Purkinje cell (primary cell): ENCODE measurements at places on chromosomes 6 and 20. TPM values are rescaled to one million over a fixed set of nuclear protein-coding genes. Genes with fewer than 3 reads are reported as not detected.

Gene GPSM3
- polyA plus RNA-seq, result not detected in 2 replicates

Gene COX7A2
- polyA plus RNA-seq, result 3,025 and 3,655 TPM in 2 replicates

Gene DAAM2
- 0.80 TPM in 1 of 2 replicates, not detected in the other for polyA plus RNA-seq

Gene SLCO4A1
- polyA plus RNA-seq, result 10.3 and 18.2 TPM in 2 replicates

Gene HCRTR2
- not detected in 2 replicates for polyA plus RNA-seq

Gene IP6K3
- 0.09 and 2.7 TPM in 2 replicates for polyA plus RNA-seq

Gene PKIG
- polyA plus RNA-seq, result 19.5 and 41.2 TPM in 2 replicates

Gene GGTLC1
- not detected in 2 replicates for polyA plus RNA-seq

Gene PPIL1
- 46.7 and 75.7 TPM in 2 replicates for polyA plus RNA-seq

Gene LTB
- polyA plus RNA-seq, result not detected in 2 replicates

Gene ADGRB3
- 135 and 137 TPM in 2 replicates for polyA plus RNA-seq

Gene IMPG1
- 0.34 and 6.7 TPM in 2 replicates for polyA plus RNA-seq

Gene RSPH4A
- polyA plus RNA-seq, result 0.58 and 2.7 TPM in 2 replicates

Gene EYS
- 0.56 and 0.91 TPM in 2 replicates for polyA plus RNA-seq

Gene TMEM74B
- 1.8 and 1.9 TPM in 2 replicates for polyA plus RNA-seq

Gene LINC00237
- not detected in 2 replicates for polyA plus RNA-seq

Gene PRDM13
- not detected in 2 replicates for polyA plus RNA-seq

Gene C20orf141
- polyA plus RNA-seq, result not detected in 2 replicates

Gene MLN
- polyA plus RNA-seq, result not detected in 2 replicates

Gene ID1
- polyA plus RNA-seq, result 0.41 and 0.75 TPM in 2 replicates

Gene COL10A1
- 0.09 and 3.7 TPM in 2 replicates for polyA plus RNA-seq

Gene SMOC2
- polyA plus RNA-seq, result 1.0 TPM in 1 of 2 replicates, not detected in the other

Gene LAMP5
- 12.8 and 16.3 TPM in 2 replicates for polyA plus RNA-seq

Gene CNR1
- polyA plus RNA-seq, result 25.1 and 28.2 TPM in 2 replicates

Gene TMEM63B
- polyA plus RNA-seq, result 9.8 and 10.3 TPM in 2 replicates

Gene FOXP4
- 6.0 and 11.8 TPM in 2 replicates for polyA plus RNA-seq

Gene PLAGL1
- polyA plus RNA-seq, result 10.4 and 13.2 TPM in 2 replicates

Gene FHL5
- polyA plus RNA-seq, result 2.1 and 3.8 TPM in 2 replicates

Gene BPIFB4
- polyA plus RNA-seq, result not detected in 2 replicates

Gene C20orf144
- polyA plus RNA-seq, result not detected in 2 replicates

Gene CD93
- polyA plus RNA-seq, result not detected in 2 replicates

Gene TRIM31
- polyA plus RNA-seq, result not detected in 2 replicates

Gene MUC22
- not detected in 2 replicates for polyA plus RNA-seq

Gene ADGB
- polyA plus RNA-seq, result not detected in 2 replicates

Gene MICB
- polyA plus RNA-seq, result not detected in 2 replicates

Gene BPI
- polyA plus RNA-seq, result not detected in 2 replicates

Gene MMP24
- 0.22 and 0.46 TPM in 2 replicates for polyA plus RNA-seq

Gene FGD2
- polyA plus RNA-seq, result not detected in 2 replicates
